ENCODE measurements at places on chromosomes 3 and 15.
A peak's percentile ranks its signal among the peaks of the same experiment; 100 is the strongest.

DNA sequence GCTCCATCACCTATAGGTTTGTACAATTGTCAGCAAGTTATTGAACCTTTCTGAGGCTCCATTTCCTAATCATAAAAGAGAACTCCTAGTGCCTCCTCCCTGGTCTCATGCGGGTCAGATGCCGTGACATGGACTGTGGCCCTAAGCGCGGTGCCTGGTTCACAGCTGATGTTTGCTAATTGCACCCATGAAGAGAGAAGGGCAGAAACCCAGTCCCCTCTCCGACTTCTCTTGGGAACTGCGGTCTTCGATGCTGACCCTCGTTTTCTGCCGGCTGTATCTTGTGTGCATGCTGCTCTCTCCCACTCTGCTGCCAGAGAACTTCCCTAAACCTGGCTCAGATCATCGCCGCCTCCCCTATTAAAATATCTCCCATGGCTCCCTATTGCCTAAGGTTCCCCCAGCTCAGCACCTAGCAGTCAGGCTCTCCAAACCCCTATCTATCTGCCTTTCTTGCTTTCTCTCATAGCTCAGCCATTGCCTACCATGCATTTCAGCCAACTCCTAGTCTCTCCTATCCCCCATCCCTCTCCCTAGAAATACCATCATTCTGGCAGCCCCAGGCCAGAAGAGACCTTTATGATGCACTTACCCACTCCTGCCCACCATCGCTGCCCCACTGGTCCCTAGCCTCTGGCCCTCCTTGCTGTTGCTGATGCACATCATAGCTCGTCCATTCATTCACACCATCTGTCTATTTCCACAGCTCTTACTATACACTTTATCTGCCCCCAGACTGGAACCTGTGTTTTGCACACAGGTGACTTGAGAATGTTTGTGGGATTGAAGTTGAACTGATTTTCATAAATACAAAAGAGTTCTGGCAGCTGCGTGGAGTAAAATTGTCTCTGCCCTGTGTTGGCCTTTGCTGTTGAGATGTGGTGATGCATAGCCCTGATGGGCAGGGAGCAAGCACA is 6.6 kb downstream of the ISG20 start:
- DNase-seq: no peak

DNA sequence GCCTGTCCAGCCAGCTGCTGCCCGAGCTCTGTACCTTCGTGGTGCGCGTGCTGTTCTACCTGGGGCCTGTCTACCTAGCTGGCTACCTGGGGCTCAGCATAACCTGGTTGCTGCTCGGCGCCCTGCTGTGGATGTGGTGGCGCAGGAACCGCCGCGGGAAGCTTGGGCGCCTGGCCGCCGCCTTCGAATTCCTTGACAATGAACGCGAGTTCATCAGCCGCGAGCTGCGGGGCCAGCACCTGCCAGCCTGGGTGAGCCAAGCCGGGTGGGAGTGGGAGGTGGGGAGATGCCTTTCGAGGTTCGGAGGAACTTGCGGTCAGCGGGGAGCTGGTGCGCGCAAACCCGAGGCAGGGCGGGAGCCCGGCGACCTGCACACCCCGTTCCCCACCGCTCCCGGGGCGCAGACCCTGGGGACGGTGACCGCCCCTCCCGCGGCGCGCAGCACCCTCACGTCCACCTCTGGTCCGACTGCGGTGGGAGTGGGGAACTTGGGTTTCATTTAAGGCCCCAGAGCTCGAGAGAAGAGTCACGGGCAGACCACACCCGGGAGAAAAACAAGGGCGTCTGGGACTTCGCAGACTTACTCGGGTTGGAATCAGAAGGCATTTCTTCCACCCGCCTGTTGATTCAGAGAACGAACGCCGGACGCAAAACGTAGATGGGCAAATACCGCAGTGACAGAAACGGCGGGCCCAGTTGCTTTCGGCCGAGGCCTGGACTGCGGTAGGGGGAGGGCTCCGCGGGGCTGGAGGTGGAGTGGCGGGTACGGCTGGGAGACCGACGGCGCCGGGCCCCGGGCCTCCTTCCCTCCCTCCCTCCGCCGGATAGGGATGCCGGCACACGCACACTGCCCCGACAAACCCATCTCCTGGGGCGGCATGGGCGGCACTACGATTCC is 708 bp downstream of the ESYT3 start:
- DNase-seq: peak; percentile 58

GRCh38 chr15:85828126-85828525 is 33.4 kb upstream of the KLHL25 start:
- no peak for DNase-seq

- DNase-seq: peak; percentile 89
Measured at GRCh38 chr15:84570164-84570735, 30.6 kb upstream of the ZSCAN2 start.

DNA sequence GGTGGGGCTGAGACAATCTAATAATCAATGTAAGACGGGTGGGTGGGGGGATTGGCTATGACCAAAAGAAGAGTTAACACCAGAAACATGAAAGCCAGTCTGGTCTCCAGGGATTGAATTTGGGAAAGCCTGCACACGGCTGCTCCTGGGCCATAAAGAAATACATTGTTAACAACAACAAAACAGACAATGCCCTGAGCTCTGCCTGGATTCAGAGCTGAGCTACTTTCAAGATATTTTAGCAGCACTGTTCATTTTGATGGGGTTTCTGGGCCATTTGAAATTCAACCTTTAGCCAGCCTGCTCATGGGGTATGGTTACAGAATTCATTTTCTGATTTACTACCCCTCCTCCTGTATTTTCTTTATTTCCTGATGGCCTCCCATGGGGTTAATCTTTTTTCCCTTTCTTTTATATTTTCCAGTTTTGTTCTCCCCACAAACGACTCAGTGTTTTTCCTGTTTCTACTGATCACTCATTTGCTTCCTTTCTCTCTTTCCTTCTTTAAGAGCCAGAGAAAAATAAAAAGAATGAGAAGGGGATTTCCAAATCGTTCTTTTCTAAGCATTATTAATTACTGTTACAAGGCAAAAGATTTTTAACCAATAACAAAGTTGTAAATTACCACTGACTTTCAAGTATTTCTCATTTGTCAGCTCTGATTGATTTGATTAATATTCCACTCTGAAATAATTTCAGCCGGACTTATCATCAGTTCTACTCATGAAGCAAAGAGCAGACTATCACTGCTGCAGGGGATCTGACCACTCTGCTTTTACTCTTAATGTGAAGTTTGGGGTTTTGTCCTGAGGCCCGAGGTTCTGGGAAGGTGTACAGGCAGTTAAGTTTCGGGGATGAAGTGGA is 19.6 kb downstream of the NR2F2 start:
- DNase-seq: peak; percentile 12

DNA sequence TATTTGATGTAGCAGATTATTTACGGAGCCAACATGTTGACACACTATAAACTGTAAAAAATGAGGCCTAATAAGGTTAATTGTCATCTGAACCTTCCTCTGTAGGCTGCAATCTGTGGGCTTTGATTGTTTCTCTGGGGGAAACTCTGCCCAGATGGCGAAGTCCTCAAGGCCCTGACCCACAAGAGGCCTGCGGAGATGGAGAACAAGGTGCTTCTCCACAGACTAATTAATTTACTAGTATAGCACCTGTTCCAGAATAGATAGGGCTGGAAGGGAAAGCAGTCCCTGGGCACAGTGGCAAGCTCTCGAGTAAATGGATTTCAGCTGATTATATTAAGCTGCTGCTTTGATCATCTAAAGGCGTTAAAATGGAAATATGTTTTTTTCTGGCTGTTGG is 338.8 kb upstream of the DNAJC19 start:
- no peak for DNase-seq

GRCh38 chr15:55197719-55198118 is 978 bp upstream of the RSL24D1 start:
- no peak for DNase-seq

- no peak for DNase-seq
Measured at GRCh38 chr3:174336784-174337183, 522.4 kb upstream of the NAALADL2 start.

Data from retina (tissue), 1 donor.